ENCODE measurements at places on chromosomes 7 and 10.
A peak's percentile ranks its signal among the peaks of the same experiment; 100 is the strongest.

DNA sequence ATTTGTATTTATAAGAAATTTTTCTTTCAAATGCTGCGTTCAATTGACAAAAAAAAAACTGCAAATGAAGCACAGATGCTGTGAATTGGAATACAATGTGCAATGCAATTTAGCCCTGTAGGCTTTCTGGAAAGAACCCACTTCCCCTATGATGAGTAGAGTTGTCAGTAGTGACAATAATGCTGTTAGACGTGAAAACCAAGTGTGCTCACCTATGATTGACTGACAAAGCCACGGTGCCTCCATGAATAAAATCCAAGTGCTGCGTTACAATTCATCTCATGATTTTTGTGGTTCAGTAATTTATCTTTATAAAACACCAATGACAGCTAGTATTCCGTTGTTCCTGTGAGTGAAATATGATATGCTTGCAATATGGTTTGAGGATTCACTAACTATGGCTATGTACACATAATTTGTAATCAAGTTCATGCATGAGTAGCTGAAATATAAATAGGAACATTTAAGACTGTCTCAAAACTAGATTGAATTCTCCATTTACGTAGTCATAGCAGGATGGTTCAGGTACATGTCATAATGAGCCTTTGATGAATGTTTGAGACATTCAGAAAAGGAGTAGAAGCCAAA lies 1160.3 kb downstream of the CNTNAP2 start:
- DNase-seq, result no peak

DNA sequence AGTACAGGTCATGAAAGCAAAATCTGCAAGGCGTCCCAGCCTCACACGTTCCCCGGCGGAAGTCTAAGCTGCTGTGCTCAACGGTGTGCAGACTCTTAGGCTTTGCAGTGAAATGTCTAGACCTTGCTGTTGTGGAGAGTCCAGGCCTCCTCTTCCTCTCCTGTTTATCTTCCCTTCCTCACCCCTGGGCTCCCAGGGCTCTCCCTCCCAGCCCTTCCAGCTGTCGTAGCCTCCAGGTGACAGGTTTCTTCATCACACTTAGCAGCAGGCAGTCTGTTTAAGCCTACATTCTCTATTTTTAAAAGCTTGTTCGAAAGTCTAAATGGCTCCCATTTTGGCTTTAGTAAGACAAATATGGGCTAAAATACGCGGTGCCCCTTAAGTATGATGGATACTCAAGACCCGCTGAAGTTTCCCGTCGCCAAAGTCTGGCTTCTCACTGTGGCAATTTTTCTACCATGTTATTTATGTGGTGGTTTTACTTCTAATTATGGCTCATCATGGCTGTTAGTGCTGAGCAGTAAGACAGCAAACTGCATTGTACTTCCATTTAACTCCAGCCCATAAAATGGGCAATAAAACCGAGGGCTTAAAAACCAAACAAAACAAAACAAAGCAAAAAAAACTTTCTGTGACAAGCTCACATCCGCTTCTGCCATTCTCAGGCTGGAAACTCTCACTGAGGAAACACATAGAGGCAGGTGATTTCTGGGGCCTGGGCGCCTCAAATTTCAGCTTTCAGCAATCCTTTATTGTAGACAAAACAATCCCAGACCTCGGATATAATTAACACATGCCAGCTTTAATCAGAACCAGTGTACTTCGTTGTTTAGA lies 243.2 kb downstream of the SNX10 start:
- no peak for DNase-seq

DNA sequence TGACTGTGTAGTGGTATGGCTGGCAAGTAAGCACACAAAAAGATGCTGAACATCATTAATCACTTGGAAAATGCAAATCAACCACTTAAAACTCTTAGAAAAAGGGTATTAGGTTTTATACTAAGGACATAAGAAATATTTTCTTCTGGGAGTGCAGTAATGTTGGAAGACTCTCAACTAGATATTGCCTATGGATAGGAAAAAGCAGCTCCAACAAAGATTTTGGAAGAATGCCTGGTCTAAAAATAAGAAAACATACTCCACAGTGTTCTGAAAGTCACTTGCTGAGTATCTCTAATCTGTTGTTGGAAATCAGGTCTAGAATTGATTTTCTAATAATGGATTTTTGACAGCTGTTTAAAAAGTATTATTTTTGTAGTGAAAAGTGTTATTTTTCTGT lies 50.8 kb upstream of the PHYHIPL start:
- no peak for DNase-seq

DNA sequence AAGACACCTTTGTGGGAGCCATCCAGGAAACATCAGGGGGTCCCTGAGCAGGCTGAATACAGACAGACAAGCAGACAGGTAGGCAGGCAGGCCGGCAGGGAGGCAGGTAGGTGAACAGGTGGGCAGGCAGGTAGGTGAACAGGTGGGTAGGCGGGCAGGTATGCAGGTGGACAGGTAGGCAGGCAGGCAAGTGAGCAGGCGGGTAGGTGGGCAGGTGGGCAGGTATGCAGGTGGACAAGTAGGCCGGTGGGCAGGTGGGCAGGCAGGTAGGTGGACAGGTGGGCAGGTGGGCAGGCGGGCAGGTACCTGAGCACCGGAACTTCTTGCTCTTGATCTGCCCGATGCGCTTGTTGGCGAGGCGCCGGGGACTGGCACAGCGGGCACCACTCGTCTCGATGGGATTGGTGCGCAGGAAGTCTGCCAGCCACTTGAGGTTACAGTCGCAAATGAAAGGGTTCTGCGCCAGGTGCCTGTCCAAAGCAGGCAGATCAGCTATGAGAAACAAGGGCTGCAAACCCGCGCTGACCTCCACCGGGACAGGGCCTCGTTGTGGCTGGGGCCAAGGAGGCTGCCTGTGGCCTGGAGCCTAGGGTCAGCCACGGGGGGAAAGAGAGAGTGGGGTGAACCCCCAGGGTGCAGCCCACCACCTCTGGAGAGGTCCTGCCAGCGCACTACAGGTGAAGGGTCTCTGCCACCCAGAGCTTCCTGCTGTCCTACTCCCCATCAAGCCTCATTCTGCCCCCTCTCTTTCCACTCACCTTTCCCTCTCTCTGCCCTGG lies 136.9 kb downstream of the SLIT1 start:
- no peak for DNase-seq

GRCh38 chr7:116271963-116272886 lies 61.9 kb downstream of the TES start:
- DNase-seq, result peak; percentile 93

- DNase-seq, result no peak
These were observed 40.0 kb upstream of the PDK4 start for GRCh38 chr7:95636140-95636940.

DNA sequence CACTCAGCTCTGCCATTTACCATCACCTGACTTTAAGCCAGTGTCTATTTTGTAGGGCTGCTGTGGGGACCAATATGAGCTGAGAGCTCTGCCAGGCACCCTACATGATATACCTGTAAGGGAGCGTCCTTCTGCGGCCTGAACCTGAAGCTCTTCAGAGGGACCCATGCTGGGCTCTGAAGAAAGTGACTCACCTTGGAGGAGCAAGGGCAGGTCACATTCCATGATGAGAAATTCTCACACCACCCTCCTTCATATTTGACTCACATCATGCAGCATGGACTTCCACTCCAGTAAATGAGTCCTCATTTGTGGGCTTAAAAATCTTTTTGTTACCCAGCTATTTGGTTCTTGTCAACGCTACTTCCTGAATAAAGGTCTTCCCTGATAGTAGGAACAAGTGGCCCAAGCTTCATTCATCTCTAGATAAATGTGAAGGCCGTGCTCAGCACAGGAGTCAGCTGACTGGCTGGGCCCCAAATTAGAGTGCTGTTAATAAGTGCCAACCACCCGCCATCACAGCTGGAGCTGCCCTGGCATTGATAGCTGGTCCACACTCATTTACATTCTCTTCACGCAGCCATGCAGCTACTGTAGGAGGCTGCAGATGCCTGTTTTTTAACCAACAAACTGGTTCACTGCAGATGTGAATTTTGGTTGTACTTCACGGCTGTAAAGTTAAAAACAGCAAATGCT lies 78.4 kb downstream of the RNF216 start:
- DNase-seq, result no peak

DNA sequence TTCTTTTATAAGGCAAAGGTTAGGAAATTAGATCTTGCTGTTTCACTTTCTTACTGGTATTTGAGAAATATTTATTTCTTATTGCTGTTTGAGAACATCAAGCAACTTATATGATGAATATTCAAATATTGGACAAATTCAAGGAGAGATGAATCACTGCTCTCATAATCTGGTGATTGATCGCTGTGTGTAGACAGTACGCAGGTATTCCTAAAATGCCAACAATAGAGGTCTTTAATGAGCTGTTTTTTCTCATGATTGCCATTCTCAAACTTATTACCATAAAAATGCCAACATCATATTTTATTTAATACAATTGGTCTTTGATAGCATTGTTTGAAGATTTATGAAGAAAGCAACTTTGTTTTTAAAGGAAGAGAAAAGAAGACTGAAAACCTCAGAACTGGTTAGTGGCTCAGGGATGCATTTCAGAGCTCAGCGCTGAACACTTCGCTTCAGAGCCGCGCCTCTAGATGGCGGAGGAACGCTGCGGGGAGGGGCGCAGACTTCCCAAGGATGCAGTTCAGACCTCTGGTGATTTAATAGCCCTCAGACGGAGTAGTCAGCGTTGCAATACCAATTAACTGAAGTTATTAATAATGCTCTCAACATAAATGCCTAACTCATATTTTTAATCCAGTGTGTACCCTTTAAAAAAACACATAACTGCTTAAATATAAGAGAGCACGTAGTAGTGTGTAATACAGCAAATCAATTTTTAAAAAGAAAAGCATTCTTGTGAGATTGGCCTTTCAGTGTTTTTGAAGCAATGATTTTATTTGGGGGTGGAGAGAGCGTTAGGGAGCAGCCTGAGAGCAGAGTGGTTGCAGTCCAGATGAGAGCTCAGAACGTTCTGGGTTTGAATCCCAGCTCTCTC lies 38.5 kb upstream of the STEAP4 start:
- DNase-seq, result peak; percentile 0

GRCh38 chr10:63562857-63563256 lies 41.7 kb downstream of the REEP3 start:
- DNase-seq, result no peak

- DNase-seq, result no peak
These were observed 87.3 kb upstream of the NAMPT start for GRCh38 chr7:106372126-106372525.

- DNase-seq, result no peak
These were observed 1.1 kb upstream of the GTF2I start for GRCh38 chr7:74656441-74656836.

DNA sequence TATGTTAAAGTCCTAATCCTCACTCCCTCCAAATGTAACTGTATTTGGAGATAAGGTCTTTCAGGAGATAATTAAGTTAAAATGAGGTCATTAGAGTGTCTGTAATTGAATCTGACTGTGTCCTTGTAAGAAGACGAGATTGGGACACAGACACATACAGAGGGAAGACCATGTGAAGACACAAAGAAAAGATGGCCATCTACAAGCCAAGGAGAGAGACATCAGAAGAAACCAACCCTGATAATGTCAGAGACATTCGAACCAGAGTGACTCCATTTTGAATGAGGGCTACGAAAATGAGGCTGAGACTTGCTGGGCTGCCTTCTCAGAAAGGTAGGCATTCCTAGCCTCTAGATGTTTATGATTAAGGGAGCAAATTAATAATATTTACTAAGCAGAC lies 542 bp upstream of the SAMD9L start:
- no peak for DNase-seq

DNA sequence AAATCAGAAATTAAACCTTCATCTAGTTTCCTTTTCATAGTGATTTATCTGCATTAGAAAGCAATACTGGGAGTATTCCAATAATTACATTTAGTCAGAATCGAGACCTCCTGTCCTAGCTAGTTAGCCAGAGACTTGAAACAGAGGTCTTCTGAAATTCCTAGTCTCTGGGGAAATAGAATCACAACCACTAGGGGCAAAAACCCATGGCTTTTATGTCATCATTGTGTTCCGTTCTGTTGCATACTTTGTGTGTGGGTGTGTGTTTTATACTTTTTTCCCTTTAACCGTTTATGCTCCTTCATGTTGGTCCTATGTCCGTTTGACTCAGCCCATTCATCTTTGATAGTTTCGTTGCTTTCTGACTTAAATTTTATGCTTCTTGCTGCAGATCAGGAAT lies 79.8 kb downstream of the RALA start:
- no peak for DNase-seq

GRCh38 chr7:35717013-35717412 lies 22.1 kb upstream of the HERPUD2 start:
- no peak for DNase-seq

GRCh38 chr10:99292159-99292558 lies 37.0 kb upstream of the CNNM1 start:
- DNase-seq, result no peak

GRCh38 chr10:63365976-63366765 lies 99.6 kb downstream of the JMJD1C start:
- DNase-seq, result no peak

DNA sequence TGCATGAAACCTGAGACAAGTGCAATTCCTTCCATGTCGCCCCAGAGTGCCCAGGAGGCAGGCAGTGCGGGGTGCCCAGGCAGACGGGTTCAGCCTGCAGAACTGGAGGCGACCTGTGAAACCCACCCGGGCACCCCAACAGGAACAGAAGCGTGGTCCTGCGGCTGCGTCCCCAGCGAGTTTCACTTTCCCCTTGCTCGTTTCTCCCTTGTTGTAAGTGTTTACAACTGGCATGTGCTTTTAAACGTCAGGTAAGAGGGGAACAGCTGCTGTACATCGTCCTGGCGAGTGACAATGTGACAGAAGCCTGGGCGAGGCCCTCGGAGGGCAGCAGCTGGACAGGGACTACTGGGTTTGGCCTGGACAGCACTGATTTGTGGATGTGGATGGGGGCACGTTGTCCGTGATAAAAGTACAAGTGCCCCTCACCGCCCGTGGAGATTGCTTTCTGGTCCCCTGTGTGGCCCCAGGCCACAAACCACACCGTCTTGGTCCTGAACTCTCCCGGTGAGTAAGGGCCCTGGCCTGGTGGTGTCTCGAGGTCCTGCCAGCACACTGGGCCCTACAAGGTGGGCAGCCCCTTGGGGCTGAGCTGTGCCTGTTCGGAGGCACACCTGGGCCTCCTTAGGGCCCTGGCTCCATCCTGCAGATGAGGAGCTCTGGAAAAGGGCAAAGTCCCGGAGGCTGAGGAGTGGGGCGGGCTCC lies 4.0 kb downstream of the VENTX start:
- DNase-seq, result no peak

DNA sequence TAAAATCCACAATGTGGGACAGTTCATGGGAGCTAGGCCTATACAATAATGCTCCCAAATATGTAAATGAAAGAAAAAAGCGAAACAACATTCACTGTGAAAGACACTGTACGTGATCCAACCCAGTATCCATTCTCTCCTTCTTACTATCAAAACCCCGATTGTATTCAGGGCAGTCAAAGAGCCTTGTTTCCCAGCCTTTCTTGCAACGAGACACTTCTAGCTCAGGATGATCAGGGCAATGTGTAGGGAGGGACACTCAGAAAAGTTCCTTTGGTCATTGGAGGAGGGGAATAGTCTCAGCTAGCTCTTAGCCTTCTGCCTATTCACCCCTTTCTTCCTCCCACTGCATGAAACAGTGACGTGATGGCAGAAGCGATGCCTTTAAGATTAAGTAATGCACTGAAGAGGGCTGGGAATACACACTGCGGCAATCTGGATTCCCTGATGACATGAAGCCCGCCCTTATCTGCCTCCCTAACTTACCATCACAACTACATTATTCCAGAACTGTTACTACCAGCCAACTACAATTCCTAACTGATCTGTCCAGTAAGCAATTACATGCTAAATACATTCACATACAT lies 27.3 kb downstream of the UBE2H start:
- no peak for DNase-seq
